ENCODE measurements at places on chromosomes 3 and 15. TPM values are rescaled to one million over a fixed set of nuclear protein-coding genes. Genes with fewer than 3 reads are reported as not detected.
A peak's percentile ranks its signal among the peaks of the same experiment; 100 is the strongest.

DNA sequence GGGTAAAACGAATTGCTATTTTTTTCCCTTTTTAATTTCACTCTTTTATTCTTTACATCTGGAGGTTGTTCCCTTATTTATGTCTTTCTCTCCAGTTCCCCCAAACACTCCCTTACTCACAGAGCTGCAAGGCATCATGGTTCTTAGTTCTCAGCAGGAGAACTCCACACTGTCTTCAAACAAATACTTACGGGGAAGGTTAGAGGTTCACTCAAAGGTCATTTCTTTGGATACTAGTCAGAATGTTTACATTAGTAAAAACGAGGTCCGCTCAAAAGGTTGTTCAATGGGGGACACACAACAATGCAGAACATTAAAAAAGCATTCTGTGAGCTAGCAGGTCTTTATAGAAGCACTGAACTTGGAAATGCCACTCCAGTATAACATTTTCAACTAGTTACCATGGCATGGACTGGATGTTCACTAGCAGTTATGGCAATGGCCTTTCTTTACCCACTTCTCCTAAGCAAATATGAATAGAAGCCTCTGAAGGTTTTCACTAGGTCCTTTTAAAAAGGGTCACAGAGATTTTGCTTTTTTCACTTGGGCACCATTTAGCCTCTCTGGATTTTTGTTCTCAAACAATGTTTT is 201.7 kb downstream of the MEIS2 start:
- H3K4me1 ChIP-seq = no peaks in the 10 kb centered on the region
- H3K27ac ChIP-seq = no peak overlapping the region
- DNase-seq = no peak
- H3K27me3 ChIP-seq = peaks cover 2% of the 10 kb centered on the region
- H3K4me3 ChIP-seq = no peak overlapping the region
- H3K36me3 ChIP-seq = no peaks in the 10 kb centered on the region

DNA sequence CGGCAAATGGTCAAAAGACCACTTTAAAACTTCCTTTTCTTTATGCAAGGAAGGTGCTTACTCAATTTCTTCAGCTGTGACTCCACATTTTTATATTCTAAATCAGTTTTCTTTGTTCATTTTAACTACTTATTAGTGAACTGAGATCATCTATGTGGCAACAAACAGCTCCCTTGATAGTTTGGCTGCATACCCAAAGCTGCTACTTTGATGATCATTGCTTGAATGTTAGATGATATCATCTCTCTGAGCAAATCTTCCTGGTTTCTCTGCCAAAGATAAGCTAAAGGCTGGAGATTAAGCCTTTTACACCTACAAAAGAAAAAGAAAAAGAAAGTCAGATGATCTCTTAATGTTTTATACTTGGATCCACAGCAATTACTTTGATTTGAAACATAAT is 95.5 kb downstream of the DPH6 start:
- H3K36me3 ChIP-seq = peaks cover 3% of the 10 kb centered on the region
- no peaks in the 10 kb centered on the region for H3K4me1 ChIP-seq
- H3K27ac ChIP-seq = no peak overlapping the region
- no peak overlapping the region for H3K4me3 ChIP-seq
- no peaks in the 10 kb centered on the region for H3K27me3 ChIP-seq
- peak; percentile 31 for DNase-seq

DNA sequence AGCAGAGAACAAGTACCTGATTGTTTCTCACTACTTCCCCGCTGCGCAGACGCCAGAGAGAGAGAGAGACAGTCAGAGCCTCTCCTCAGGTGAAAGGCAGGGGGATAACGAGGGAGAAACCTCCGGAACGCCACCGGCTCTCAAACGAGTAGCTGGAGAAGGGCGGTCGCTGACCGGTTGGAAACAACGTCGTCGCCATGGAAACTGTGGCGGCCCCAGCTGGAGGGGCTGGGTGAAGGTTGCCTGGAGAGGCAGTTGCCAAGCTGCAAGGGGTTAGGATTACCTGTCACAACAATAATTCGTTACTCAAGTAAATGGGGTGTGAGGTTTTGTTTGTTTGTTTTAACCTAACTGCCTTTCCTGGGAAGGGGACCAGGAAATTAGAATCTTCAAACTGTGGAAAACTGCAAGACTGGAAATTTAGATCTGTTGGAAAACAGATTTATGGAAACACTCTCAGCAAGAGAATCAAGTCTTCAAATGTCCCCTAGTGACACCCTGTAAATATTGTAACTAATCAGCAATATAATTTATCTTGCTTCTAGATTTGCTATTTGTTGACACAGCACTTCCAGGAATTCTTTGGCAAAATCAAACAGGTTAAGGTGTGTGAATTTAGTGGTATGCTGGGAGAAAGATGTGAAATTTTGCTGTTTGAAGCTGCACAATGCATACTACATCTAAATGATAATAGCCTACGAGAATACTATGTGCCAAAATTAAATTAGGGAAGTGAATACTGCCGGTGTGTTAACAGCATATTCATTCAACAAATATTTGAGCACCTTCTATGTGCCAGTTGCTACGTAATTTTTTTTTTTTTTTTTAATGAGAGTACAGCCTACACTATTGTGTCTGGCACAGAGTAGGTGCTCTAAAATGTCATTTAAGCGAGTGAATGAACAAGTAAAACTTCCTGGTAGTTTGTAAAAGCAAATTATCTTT is at the start of gene DNAH12:
DNAH12 (minus strand) TSS at position 164 of the 945 bp plus-strand sequence. CDS start 1,474 bp downstream, outside the sequence.
- no peak within 1 kb of the TSS for H3K4me3 ChIP-seq
- H3K27ac ChIP-seq = no peak within 1 kb of the TSS
- H3K4me1 ChIP-seq = peaks cover 5% of the 10 kb centered on the region
- peaks cover 3% of the 10 kb centered on the region for H3K27me3 ChIP-seq
- H3K36me3 ChIP-seq = no peaks in the 10 kb centered on the region
- DNase-seq = peak; percentile 55

The TERB2 gene
- total RNA-seq = not detected

- H3K4me3 ChIP-seq = no peak overlapping the region
- no peaks in the 10 kb centered on the region for H3K4me1 ChIP-seq
- H3K27me3 ChIP-seq = no peaks in the 10 kb centered on the region
- no peak for DNase-seq
- H3K27ac ChIP-seq = no peak overlapping the region
These were observed 55.2 kb upstream of the GCNT3 start for GRCh38 chr15:59556380-59556779.

All from muscle of leg (tissue), 16 donors.